ENCODE measurements at places on chromosomes 1 and 21.

DNA sequence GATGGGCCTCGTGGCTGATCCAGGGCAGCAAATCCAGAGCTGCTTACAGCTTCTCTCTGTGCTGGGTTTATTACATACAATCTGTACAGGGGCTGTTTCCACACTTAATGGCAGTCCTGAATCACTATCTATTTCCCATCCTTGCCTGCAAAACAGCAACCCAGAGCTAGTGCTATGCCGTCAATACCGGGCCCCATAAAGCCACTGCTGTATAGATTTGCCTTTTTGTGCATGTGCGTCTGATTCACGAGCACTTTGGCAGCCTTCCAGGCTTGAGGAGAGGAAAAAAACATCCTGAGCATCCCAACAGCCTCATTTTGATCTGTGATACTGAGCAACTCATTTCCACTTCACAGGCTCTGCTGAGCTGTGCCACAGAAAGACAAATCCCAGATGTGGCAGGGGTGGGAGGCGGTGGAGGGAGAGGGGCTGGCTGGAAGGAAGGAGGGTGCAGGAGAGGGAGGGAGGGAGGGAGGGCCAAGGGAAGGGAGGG is 65.2 kb upstream of the TARBP1 start:
- peak; percentile 16 for DNase-seq

DNA sequence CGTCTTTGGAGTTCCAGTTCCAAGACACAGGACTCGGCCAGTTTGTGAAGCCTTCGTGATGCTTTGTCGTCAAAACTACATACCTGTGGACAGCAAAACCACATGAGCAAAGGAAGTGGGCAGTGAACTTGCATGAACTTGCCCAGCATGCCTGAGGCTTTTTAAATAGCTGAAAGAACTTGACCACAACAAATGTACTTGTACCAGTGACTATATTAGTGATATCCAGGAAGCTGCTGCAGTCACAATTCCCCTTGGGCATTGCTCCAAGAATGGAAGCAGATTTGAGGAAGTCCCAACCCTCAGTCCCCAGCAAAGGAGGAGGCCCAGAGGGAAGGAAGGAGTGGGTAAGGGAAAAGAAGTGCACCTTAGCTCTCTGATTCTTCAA is 2.6 kb downstream of the FUCA1 start:
- no peak for DNase-seq

- DNase-seq = no peak
Observed at GRCh38 chr1:147812799-147813198, 52.4 kb upstream of the GJA5 start.

DNA sequence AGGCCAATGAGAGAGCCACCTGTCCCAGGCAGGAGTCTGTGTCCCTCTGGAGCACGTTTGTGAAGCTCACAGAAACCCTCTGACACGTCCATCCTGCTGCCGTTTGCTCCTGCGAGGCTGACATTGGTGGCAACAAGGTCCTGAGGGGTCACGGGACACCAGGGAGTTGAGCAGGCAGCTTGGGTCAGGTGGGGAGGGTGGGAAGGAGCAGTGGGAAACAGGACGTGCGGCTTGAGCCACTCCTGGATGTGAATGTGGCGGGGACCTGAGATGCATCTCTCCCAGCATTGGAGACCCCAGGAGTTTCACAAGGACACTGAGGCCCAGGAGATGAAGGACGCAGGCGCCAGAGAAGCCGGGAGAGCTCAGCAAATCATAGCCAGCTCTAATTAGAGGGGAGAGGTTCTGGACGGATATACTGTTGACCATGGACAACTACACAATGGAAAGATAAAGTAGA is 149.0 kb downstream of the PEX14 start:
- no peak for DNase-seq

DNA sequence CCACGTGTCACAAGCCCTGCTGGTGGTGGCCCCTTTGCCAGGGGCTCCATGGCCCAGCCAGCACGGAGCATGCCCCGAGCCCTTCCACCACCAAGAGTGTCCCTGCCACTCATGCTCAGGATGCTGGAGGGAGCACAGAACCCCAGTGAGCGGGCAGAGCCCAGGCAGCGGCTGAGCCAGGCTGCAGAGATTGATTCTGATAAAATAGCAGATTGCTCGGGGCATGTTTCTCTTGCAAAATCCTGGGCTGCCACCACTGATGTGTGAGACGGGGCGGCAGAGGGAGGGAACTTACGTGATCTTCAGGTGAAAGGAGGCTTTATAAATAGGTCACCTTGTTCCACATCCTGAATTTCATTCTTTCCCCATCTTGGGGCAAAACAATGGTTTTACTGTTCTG is 53.2 kb downstream of the SPSB1 start:
- no peak for DNase-seq

DNA sequence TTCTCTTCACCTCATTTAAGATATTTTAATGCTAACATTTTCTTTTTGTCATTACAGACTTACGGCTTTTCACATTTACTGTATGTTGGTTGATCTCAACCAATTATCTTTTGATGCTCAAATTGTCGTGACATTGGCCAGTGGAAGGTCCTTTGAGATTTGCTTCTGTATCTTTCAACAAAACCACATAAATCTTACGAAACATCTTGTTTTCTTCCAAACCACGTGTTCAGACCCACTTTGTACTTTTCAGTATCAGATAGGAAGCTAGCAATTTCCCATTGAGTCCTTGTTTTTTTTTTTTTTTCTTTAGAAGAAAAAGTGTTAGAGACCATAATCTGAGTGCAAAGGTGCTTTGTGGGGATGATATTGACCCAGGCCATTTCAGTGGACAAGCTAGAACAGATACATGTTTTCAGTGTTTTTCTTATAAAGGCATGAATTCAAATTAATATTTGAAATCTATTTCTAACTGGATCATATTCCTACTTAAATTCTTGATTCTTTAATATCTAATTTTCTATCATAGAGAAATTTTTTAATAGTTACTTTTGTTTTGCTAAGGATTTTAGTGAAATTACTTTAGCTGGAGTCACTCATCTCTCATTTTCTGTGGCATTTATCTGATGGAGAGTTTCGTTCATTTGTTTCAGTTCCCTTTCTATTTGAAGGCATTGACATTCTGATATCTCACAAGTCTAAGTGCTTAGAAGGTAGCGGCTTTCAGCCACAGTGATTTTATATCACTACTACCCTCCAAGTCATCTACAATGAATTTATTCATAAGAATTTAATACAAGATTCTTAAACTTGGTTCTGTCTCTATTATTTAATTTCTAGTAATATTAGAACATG is 26.7 kb downstream of the ATG4C start:
- DNase-seq = no peak

- no peak for DNase-seq
Observed at GRCh38 chr1:94327001-94327690, 89.8 kb upstream of the ARHGAP29 start.

DNA sequence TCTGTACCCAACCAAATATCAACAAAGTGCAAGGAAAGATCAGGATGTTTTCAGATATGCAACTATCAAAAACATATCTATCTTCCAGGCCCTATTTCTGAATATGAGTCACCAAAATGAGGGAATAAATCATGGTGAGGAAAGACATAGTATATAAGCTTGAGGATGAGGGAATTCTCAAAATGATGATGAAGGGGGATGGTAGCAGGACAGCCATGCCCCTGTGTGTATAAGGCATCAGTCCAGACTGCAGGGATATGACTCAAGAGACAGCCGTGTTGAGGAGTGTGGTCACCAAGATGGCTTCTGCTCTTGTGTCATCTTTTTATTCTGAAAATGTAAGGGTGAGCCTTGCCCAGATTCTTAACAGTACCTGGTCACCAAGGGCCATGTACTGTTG is 4.4 kb upstream of the WDR64 start:
- no peak for DNase-seq

- DNase-seq = no peak
Observed at GRCh38 chr1:7916501-7916830, 24.2 kb downstream of the TNFRSF9 start.

DNA sequence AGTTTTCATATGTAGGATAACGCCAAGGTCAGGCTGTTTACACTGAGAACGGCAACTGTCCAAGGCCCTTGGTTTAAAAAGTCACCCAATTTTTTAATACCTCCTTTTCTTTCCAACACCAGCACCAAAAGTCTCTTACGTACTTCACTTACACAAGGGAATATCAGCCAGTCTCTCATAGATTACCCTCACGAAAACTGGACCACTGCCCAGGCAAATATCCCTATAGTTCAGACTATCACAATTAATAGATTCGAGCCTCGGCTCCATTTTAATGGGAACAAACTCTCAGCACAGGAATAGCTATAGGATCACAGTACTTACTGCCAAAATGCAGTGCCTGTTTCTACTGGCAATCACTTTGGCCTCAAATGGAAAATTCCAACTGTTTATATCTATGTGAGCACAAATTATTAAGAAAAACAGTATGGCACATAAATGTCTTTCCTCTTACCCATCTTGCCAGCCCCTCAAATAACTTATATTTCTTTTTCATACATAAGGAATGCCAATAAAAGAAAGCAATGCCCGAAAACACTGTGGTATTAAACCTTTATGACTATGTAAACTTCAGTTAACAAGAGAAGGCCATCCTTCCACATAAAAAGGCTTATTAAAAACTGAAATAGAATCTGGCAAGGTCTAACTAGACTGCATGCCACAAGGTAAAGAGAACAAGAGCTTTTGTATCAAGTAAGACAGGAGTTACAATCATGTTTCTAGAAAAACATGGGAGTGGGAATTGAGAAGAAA is 97.8 kb downstream of the SLC45A1 start:
- DNase-seq = no peak

Data from CD4-positive, alpha-beta T cell treated with Interleukin-21 for 1 hour (primary cell).